ENCODE measurements at places on chromosomes 11 and 22.

- no peak for DNase-seq
Measured at GRCh38 chr11:29261831-29262230, 755.0 kb downstream of the KCNA4 start.

DNA sequence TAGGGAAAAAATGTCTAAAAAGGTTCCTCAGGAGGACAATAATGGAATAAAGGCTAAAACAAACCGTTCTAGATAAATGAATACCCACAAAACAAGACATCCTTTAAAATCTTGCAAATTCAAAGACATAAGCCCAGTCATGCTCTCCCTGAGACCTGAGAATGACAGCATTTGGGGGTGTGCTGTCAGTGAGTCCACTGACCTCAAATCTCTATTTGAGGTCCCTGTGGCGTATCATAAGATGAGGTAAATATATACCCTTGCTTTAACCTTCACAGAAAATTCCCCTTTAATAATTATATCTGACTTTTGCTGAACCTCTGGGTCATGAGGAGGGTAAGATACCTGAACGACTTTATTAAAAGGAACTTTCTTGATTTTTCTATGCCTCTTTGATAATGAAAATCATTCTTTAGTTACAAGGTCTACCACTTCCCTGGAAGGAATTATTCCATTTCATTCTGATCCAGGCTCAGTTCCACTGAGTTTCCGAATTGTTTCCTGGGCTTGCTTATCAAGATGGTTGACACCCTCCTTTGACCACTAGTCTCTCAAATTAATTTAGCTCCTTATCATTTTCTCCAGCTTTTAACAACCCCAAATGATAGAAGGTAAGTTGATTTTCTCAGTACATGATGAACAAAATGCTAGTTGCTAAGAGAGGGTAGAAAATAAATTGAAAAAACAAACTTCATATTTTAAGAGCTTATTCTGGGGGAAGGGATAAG, 53.8 kb upstream of the CHRM4 start:
- DNase-seq, result no peak

GRCh38 chr11:64916040-64916774, 802 bp downstream of the ATG2A start:
- DNase-seq, result peak; percentile 49

- DNase-seq, result no peak
Measured at GRCh38 chr22:40679249-40679963, at the start of gene MCHR1. Gene MCHR1, plus strand, starts transcription at chr22:40679484. Its CDS starts 169 bp downstream, at chr22:40679653.

GRCh38 chr11:61142424-61142823, 18.8 kb downstream of the VPS37C start:
- no peak for DNase-seq

Data from naive thymus-derived CD8-positive, alpha-beta T cell (primary cell).